Stimulated activated CD4-positive, alpha-beta T cell treated with anti-CD3 and anti-CD28 coated beads, Interleukin-12 subunit alpha, Interleukin-12 subunit beta, amount 100 ng/mL, for 24 hours (primary cell): ENCODE measurements at places on chromosomes 2 and 18.

GRCh38 chr2:150274108-150274507 lies 213.4 kb downstream of the RND3 start:
- no peak for DNase-seq

DNA sequence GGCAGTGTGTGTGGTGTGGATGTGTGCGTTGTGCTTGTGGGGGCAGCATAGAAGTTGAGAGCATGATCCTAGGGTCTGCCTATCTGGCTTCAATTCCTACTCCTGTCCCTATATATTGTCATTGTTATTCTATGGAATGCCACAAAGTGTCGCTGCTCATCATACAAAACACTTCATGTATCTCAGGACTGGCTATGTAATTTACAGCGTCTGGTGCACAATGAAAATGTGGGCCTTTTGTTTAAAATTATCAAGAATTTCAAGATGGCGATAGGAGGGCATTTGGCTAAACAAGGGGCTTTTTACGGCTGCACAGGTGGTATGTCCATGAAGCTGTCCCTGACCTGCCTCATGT lies 3.4 kb downstream of the SERPINB2 start:
- DNase-seq, result no peak

DNA sequence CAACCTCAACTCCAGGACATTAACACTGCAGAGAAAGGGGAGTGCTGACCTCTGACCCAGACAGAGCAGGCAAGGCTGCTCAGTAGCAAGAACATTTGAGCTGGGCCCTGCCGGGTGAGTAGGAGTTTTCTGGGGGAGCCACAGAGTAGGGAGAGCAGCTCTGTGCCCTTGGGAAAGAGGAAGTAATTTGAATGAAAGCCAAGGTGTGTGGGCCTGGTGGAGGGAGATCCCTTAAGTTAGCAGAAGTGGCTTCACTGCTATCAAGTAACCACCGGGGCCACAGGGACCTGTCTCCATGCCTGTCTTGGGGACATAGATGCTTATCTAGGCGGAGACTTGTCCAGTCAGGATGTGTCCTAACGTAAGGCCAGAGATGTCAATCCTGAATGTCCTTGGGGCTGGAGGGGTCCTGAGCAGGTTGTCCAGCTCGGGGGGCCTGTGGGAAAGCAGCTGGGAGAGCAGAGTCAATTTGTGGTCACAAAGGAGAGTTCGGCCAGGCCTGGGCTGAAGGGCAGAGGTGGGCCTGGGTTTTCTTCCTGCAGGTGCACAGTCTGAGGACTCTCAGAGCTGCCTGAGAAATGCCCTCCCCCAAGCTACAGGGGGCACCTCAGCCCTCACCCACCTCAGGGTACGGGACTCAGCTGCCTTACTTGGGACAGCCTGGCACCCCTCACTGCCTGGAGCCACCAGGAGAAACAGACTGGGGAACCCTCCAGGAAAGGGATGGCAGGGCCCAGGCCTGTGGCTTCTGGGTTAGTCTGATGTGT lies 15.0 kb upstream of the OTOF start:
- no peak for DNase-seq

DNA sequence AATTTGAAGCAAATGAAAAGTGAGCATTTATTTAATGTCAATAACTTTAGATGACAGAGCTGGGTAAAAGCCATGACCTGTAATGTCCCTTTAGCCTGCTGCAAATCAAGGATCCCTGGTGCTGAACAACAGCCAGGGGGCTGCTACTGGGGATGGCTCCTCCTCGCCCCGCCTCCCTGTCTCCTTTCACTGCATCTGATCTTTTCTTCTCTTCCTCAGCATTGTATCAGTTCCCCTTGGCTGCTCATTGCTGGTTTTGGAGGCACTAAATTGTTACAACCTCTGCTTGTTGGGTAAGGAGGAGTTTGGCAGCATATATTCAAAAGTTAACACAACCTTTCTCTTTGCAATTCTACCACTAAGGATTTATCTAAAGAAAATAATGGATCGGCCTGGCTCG lies 236.3 kb upstream of the ID2 start:
- no peak for DNase-seq

- no peak for DNase-seq
These were observed 97.6 kb upstream of the SEC11C start for GRCh38 chr18:59041819-59042815.

DNA sequence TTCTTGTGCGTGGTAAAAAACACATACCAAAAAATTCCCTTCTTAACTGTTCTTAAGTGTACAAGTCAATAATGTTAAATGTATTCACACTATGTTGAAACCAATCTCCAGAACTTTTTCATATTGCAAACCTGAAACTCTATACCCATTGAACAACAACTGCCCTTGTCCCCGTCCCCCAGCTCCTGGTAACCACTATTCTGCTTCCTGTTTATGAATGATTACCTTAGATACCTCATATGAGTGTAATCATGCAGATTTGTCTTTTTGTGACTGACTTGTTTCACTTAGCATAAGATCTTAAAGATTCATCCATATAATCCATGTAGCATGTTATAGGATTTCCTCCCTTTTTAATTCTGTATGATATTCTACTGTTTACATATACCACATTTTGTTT lies 59.9 kb downstream of the NAT8 start:
- no peak for DNase-seq

- DNase-seq, result no peak
These were observed 1.8 kb downstream of the METTL5 start for GRCh38 chr2:169822785-169823392.

GRCh38 chr2:9991221-9991620 lies 39.7 kb downstream of the GRHL1 start:
- DNase-seq, result no peak

DNA sequence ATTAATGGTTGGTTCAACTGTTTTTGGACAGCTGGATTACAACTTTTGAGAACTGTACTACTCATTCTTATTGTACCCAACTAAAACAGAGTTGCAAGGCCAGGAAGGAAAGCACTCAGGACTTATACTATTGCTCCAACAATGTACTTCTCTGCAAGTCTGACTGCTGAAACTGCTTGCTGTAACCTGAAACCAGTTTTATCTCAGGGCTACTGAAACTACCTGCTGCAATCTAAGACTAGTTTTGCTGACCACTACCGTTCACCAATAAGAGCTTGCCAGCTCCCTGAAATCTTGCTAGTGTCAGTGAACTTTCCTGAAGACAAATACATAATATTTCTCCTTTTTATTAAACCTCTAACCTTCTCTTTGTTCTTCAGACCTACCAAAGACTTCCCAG lies 157.3 kb downstream of the CDCA7 start:
- DNase-seq, result no peak

DNA sequence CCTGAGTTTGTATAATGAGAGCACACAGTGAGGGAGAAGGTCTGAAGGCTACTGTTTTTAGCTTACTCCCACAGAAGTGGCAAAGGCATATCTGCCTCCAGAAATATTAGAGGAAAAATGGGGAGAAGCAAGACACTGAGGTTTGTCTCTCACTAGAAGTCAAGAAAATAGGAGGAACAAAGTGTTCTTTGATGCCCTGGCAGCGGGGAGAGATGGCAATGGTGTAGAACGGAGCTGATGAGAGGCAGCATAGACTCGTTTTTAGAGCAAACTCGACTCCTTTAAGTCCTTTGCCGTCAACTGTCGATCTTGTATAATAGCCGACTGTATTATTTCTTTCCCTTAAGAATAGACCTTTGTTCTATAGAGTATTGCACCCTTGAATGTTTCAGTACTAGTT lies 73.8 kb downstream of the ANKRD44 start:
- no peak for DNase-seq

- DNase-seq, result no peak
These were observed 72.6 kb downstream of the ACTR2 start for GRCh38 chr2:65300134-65300760.

DNA sequence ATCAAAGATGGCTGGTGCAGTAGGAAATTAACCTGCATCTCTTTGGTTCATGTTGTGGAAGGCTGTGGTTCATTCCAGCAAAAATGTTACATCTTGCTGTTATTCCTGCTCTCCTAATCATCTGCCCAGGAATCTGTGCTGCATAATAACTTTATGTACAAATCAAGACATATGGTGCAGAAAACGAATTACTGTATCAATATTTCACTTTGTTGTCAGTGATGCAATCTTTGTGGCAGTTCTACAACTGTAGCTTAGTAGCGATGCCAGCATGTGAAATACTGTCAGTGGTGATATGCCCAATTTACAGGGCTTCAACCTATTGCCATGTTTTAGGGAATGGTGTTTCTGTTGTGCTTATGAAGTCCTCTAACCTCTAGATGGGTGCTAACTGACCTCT lies 1114.7 kb downstream of the SOCS6 start:
- no peak for DNase-seq

- DNase-seq, result no peak
These were observed 126.1 kb downstream of the HNMT start for GRCh38 chr2:138090330-138090729.

GRCh38 chr18:41617647-41618046 lies 337.4 kb upstream of the PIK3C3 start:
- no peak for DNase-seq

GRCh38 chr18:908758-909724 lies 4.4 kb downstream of the ADCYAP1 start:
- DNase-seq, result no peak

GRCh38 chr18:63223837-63224236 lies 95.7 kb downstream of the BCL2 start:
- no peak for DNase-seq

- DNase-seq, result no peak
These were observed 39.4 kb downstream of the ACTR2 start for GRCh38 chr2:65267008-65267407.

DNA sequence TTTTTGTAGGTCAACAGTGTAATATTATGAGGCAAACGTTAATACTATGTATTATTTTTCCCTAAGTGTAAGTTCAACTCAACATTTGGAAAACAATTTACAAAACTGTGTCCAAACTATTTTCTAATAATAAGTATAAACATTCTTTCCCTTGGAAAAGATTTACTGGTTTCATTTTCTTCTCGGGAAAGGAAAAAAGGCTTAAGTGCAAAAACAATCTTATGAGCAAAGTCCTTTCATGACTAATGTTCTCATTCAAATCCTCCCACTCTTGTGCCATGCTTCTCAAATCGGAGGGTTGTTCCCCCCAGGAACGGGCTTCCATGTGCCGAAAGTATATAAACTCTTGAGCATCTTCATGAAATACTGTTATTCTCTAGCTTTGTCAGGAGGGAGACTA lies 19.8 kb upstream of the L3MBTL4 start:
- DNase-seq, result no peak

DNA sequence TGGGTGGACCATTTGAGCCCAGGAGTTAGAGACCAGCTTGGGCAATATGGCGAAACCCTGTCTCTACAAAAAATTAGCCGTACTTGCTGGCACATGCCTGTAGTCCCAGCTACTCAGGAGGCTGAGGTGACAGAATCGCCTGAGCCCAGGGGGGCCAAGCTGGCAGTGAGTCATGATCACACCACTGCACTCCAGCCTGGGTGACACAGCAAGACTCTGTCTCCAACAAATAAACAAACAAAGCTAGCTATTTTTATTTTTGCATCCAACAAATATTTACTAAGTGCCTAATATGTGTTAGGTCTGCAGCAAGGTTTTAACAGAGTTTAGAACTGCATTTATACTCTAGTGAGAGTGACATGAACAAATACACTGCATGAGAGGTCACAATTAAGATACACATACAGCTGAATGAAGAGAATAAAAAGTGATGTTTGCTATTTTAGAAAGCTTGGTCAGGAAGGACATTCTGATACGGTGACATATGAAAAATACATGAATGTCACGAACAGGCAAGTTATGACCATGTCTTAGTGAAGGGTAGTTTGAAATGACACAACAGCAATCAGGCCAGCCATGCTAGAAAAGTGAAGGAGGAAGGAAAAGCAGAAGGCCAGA lies 83.2 kb upstream of the FRZB start:
- no peak for DNase-seq

DNA sequence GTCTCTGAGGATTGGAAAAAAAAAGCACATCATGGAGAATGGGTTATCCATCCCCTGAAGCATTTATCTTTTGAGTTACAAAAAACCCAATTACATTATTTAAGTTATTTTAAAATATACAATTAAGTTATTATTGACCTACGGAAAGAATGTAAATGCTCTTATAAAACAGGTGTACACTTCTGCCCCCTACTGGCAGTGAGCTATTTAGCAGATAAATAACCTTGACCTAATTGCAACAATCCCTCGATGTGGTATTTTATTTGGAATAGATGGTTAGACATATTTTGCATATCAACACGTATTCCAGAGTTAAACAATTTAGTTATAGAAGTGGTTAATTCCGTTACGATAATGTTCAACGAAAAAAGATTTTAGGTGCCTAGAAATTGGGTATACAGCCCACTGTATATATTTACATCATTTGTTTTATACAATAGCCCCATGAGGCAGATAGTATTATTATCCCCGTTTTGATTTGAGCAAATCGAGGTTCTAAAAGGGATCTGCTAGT lies 9.1 kb upstream of the DAW1 start:
- DNase-seq, result no peak

- DNase-seq, result no peak
These were observed 17.1 kb upstream of the NR4A2 start for GRCh38 chr2:156349605-156350004.

- DNase-seq, result no peak
These were observed 221.8 kb upstream of the OSR1 start for GRCh38 chr2:19580264-19580663.

GRCh38 chr2:18527326-18527725 lies 33.1 kb downstream of the RDH14 start:
- no peak for DNase-seq

DNA sequence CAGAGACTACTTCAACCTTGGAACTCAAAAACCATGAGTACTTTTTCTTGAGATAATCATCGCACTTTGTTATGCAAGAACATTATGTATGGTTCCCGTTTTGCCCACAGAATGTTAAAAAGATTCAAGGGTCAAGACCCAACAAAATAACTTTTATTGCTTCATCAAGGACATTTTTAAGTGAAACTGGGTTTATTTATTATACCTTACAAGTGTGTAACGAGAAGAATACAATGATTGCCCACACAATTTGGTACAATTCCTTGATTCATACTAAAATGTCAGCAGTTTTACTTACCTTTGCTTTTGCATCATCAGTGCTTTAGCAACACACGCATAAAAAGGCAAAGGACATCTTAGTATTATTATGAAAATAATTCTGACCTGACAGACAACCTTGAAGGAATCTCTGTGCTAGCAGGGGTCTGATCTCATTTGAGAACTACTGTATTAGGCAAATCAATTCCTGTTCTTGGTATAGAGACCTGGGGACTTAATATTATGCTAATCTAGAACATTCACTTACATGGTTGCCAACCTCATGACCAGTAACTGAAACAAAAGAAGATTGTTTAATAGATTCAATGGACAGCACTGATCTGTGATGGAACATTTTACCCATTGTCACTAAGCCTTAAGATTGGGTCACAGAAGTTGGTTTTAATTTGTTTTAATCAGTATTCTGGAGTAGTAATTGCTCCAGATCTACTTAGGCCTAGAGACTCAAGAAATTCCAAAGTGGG lies 16.2 kb downstream of the CCDC88A start:
- DNase-seq, result no peak

DNA sequence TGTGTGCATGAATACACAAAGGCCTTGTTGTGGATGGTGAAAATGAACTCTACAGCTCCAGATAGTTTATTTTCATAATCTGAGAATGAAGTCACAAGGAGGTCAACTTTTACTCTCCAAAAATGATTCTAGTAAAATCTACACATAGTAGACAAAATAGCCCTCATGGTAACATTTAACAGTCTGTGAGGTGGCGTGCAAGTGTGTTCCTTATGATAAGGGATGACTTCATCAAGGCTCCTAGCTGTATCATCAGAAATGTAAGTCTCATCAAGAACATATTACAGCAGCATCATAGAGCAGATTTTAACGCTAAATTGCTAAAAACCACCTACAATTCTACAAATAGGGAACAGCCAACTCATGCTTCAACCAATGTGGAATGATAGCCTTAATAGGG lies 72.3 kb upstream of the RIOK3 start:
- DNase-seq, result no peak
